ENCODE measurements at places on chromosomes 2 and 18.

DNA sequence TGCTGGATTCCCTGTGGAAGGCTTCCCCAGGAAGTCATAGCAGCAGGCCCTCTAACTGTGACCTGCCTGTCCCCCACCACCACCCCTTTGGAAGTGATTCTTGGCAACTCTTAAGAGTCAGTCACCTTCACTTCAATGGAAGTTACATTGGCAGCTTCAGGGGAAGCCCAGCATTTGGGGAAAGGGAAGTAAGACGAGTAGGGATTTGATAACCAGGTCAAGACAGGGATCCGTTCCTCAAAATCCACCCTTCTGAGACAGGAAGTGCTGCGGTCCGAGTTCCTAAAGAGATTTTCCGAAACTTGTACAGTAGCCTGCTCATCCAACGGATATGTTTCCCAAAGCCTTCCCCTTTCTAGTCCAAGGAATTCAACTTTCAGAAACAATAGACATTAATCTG, 54.2 kb downstream of the MRPL35 start:
- no peak for DNase-seq

- DNase-seq, result no peak
Observed at GRCh38 chr2:26191316-26192159, 18.6 kb downstream of the GAREM2 start.

DNA sequence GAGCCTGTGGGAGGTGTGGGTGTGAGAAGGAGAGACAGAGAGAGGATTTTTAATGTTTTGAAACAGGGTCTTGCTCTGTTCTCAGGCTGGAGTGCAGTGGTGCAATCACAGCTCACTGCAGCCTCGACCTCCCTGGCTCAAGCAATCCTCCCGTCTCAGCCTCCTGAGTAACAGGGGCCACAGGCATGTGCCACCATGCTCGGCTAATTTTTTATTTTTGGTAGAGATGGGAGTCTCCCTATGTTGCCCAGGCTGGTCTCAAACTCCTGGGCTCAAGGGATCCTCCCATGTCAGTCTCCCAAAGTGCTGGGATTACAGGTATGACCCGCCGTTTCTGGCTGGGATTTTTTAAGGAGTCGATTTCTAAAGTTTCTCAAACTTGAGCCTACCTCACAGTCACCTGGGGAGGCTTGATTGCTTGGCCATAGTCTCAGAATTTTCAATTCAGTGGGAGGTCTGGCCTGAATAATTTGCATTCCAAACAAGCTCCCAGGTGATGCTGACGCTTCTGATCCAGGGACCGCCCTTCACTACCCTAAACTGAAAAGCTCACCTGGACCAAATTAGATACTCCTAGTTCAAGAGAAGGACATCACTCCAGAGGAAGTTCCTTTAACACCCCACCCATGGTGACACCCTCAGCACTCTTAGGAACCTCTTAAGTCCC, 70.8 kb upstream of the SLC1A4 start:
- DNase-seq, result no peak

DNA sequence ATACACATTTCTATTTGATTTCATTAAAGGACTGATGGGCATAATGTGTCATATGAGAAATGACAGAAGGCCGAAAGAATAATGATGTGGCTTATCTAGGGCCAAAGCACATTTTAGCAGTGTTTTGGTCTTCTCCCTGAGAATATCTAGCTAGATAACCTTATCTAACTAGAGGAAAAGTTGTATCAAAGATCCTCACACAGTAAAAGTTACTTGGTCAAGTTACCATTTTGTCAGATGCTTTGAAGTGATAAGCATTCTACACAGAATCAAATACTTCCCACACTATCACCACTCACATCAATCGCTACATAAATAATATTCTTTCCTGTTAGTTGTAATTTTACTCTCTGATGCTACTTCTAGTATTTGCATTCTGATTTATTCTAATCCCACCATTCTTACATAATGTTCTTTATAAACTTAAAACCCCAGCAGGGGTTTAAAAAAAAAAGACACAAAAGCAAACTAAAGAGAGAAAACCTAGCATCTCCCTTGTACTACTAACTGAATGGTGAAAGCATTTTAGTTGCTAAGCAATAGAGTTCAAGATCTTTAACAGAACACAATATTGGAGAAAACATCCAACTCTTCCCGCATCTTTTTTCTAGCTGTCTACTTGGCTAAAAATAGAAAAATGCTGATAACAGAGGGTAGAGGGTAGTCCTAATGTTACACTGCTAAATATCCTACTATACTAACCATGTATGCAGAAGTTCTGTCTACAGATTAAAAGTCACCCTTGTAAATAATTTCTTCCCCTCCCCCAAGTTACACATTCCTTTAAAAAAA, 8.0 kb downstream of the XPO1 start:
- no peak for DNase-seq

- no peak for DNase-seq
Observed at GRCh38 chr2:149692961-149693396, 105.4 kb upstream of the MMADHC start.

DNA sequence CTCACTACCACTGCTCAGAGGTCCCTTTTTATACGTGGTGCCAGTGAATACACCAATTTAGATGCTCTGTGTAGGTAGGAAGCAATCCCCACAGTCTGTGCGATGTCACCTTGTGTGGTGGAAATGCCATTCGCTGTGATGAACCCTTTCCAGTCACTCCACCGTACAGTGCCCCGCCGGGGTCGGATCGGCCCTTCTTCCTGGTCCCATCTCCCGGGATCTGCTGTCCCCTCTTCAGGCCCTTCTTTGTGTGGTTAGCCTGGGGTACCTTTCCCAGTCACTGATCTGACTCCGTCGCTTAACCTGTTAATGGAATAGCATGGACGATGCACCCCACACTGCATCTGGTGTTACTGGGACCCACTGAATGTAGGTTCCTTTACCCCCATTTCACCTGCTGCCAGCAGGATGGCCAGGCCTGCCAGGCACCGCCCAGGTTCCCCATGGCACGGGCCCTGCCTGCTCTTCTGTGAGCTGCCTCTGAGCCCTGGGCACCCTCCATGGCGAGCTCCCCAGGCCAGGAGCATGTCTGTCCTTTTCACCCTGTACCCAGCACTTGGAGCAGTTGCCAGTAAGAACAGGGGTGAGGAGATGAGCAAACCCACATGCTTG, 18.0 kb downstream of the TWIST2 start:
- no peak for DNase-seq

DNA sequence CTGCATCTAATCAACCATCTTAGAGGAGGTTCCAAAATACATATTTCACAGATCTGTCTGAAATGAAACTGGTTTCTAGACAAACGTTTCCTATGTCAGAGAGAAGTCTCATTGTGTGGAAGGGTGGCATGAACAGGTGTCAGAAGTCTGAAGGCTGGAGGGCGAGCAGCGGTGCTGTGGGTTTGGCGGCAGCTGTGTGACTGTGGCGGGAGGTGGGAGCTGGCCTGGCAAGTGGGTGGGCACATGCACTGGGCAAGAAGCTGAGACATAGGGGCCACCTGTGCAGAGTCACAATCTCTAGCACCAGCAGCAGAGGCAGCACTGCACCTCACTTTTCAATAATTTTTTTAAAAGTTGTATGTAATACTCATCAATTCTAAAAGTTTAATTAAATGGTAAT, 346.3 kb downstream of the DSC3 start:
- DNase-seq, result no peak

DNA sequence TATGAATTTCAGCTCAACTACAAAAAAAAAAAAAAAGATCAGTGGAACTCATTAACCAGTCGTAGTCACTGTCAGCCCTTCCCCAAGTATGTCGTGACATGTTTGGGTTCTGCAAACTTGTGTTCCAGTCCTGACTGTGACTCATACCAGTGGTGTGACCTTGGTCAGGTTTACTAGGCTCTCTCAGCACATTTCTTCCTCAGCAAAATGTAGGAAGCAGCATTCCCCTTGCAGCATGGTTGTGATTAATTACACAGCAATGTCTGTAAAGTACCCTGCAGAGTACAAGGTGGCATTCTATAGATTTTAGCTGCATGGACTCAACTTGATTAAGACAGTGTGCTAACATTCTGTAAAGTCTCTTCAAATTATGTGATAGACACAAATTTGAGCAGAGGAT, 156.9 kb downstream of the LAMA1 start:
- no peak for DNase-seq
